Cardiac ventricle fibroblast (primary cell): ENCODE measurements at places on chromosomes 2 and 18. TPM values are rescaled to one million over a fixed set of nuclear protein-coding genes. Genes with fewer than 3 reads are reported as not detected.

Gene IL1B
- total RNA-seq: 0.25 and 0.44 TPM in 2 replicates

Gene NEDD4L
- 5.7 and 13.0 TPM in 2 replicates for total RNA-seq

Gene LBX2
- total RNA-seq: 3.2 TPM in 2 replicates

Gene DSEL
- total RNA-seq: 35.2 and 38.1 TPM in 2 replicates

Gene CCDC195
- total RNA-seq: not detected in 2 replicates

Gene HOXD13
- total RNA-seq: not detected in 2 replicates

Gene ZC3H6
- 3.5 and 4.7 TPM in 2 replicates for total RNA-seq

Gene DYNAP
- not detected in 2 replicates for total RNA-seq
